Stomach (tissue), 19 donors: ENCODE measurements at places on chromosomes 5 and 9. TPM values are rescaled to one million over a fixed set of nuclear protein-coding genes. Genes with fewer than 3 reads are reported as not detected.

Gene INSL6
- not detected for total RNA-seq

Gene PCDH1
- total RNA-seq: 52.0 TPM

DNA sequence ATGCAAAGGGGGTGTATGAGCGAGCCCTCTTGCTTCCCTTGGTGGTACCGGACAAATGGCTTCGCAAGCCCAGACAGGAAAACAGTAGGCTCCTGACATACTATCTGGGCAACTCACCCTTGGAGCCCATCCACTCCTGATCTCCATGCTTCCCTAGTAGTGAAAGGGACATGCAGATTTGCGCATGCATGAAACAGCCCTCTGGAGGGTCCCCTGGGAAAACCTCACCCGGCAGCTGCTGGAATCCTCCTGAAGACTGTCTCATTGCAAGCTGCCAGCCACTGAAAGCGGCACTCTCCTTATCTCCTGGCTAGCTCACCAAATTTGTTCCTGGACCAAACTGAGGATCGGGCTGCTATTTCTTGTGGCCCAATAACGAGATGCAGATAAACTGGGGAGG is 10.2 kb downstream of the ZNF169 start:
- no peak for DNase-seq

- DNase-seq: no peak
Observed at GRCh38 chr9:33651125-33651524, 127.1 kb downstream of the ANKRD18B start.
